ENCODE measurements at places on chromosomes 13 and 19.

DNA sequence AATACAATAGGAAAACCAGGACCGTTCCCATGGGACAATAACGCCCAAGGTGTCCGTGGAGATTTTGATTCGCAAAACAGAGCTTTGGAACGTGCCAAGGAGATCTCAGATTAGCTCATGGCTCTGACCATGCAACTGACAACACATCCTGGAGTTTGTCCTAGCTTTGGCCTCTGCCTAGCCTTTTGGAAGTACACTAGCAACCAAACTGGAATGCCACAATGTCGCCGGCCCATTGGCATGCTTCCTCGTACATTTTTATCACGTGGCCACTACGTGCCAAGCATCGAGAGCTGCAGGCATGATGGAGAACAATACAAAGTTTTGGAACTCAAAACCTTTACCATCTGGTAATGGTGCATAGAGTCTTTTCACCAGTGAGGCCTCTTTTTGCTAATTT lies 256.5 kb downstream of the DCLK1 start:
- DNase-seq = no peak

GRCh38 chr13:58843567-58843966 lies 1212.0 kb downstream of the PCDH17 start:
- no peak for DNase-seq

- DNase-seq = no peak
Measured at GRCh38 chr13:107006661-107007060, 438.7 kb upstream of the ARGLU1 start.

DNA sequence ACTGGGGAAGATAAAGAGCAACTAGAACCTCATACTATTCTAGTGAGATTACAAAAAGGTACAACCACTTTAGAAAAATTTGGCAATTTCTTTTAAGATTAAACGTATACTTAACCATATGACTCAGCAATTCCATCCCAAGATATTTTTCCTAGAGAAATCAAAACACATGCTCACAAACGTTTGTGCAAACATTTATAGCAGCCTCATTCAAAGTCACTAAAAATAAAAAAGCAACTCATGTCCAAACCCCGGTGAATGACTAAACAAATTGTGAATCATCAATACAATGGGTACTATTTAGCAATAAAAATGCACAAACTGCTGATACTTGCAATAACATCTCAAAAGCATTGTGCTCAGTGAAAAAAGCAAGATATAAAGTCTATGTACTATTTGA lies 121.5 kb downstream of the FRY start:
- DNase-seq = no peak

- DNase-seq = no peak
Measured at GRCh38 chr13:76735641-76736040, 150.6 kb downstream of the KCTD12 start.

Data from aorta (tissue), 5 donors.